ENCODE measurements at places on chromosomes 1 and 21.

DNA sequence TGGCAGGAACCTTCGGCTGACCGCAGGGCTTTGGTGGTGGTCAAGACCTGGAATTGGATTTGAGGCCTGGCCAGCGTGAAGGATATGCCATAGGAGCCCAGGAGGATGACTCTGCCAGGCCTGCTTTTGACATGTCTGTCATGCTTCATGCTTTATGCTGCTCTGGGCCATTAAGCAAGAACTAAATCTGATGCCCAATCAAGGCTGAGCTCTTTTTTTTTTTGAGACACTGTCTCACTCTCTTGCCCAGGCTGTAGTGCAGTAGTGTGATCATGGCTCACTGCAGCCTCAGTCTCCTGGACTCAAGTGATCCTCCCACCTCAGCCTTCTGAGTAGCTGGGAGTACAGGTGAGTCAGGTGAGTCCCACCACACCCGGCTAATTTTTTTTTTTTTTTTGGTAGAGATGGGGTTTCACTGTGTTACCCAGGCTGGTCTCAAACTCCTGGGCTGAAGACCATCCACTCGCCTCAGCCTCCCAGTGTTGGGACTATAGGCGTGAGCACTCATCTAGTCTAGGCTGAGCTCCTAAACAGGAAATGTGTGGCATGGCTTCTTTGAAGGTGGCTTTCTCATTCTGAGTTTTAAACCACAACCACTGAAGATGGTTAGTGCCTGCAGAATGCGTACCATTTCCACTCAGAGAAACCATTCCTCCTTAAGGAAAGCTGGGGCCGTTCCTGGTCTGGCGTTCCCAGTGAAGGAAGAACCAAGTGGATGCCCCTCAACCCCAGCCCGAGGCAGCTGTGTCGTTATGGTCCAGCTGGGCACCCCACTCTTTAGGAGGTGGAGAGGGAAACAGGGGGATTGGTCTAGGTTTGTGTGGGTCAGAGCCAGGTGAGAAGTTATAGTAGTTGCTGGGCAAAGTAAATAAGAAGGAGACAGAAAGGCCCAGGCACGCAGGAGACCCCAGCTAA, 34.2 kb upstream of the ATP5PO start:
- no peak for DNase-seq

DNA sequence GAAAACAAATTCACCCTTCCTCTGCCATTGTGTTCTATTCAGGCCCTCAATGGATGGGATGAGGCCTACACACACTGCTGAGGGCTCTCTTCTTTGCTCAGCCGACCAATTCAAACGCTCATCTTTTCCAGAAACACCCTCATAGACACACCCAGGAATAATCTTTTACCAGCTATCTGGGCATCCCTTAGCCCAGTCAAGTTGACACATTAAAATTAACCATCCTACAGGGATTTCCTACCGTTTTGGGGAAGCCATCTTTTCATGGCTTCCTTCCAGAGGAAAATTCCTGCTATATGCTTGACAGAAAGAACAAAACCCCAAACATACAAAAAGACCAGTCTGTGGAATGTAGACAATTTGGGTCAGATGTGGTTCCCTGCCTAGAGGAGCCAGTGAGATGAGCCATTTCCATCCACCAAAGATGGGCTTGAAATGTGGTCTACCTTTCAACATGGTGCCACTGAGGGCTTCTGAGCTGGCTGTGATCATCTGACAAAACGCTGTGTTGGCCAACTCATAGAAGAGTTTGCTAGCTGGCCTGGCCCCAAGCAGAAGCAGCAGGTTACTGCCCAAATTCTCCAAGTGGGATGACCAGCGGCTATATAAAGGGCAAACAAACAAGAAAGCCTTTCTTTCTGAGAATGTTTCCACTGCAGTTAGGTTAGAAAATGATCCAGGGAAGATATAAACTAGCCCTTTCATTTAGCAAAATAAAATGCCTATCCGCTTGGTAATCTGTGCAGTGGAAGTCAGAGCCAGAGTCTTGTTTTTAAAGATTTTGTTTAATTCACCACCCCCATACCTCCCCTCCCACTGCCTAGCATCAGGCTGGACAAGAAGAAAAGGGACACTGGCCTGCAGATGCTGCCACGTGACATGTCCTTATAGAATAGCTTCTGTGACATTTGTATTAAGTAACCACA, 69.1 kb upstream of the MRPS6 start:
- DNase-seq = no peak

DNA sequence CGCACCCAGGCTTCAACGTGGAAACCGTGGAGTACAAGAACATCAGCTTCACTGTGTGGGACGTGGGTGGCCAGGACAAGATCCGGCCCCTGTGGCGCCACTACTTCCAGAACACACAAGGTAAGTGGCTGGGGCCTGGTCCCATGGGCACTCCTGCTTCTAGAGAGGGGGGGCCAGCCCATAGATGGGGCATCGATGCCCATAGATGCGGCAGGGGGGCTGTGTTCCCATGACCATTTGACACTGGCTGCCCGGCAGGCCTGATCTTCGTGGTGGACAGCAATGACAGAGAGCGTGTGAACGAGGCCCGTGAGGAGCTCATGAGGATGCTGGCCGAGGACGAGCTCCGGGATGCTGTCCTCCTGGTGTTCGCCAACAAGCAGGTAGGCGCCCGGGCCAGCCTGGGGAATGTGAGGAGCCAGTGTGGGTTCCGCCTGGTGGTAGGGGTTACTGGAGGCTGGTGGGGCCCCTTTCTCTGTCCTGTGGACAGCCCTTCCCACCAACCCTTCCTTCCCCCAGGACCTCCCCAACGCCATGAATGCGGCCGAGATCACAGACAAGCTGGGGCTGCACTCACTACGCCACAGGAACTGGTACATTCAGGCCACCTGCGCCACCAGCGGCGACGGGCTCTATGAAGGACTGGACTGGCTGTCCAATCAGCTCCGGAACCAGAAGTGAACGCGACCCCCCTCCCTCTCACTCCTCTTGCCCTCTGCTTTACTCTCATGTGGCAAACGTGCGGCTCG, 5.6 kb downstream of the C1orf35 start:
- DNase-seq = no peak

DNA sequence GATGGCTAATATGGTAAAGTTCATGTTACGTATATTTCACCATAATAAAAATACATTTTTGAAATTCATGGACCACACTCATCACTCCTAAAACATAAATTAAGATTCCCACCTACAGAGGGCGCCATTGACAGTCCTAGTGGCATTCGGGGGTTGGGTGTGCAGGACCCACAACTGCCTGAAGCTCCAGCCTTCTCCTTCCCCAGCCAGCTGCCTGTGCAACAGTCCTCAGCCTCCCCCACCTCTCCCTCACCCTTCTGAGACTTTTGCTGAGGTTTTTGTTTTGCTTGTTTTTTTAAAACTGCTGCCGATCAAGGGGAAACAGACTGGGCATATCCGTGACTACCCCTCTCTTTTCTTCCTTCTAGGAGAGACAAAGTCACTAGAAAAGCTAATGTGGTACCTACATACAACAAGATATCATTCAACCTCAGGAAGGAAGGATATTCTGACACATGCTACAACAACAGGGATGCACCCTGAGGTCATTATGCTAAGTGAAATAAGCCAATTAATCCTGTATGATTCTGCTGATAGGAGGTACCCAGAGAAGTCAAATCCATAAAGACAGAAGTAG, 9.2 kb upstream of the EVA1C start:
- DNase-seq = peak; percentile 48

DNA sequence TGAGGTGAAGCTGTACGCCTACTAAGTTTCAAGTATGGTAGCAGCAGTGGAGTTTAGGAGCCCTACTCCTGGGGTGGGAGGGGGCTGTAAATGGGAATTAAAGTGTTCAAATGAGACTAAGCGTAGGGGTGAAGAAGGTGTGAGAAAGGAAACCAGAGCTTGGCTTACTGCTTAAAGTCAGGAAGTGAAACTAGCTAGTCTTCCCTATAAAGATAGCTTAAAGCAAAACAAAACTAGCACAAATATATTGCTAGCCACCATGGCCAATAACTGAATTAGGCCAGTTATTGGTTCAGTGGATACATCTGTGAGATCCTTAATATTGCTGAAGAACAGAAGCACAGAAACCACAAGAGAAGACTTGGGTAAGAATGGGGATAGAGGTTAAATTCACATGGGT, 492.2 kb upstream of the PKN2 start:
- DNase-seq = no peak
